ENCODE measurements at places on chromosomes 11 and 22.

DNA sequence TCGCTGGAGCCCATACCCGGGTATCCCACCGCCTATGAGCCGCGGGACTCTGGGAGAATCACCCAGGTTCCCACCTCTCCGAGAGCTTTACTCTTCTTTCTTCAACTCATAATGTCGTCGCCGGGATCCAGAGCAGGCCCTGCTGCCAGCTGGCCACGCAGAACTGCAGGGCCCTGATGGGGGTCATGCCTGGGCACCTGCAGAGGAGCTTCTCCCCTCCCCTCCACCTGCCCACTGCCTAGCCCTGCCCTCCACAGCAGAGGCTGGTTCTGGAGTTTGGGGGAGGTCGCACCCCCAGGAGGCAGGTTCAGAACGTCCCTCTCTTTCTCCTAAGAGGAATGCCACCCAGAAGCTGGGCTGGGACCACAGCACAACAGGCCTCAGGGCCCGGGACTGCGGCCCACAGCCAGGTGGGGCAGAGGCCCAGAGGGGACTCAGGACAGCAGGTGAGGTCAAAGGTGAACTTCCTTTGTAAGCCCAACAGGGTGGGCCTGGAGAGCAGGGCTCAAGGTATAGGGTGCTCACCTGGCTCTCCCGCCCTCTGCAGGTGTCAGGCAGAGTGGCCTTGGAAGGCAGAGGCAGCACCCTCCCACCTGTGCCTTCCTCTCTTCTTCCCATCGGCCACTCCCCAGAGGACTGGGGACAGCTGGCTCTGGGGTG is 1.9 kb downstream of the SLC25A45 start:
- peak; percentile 53 for DNase-seq

- no peak for DNase-seq
Observed at GRCh38 chr11:131063638-131064037, 147.4 kb upstream of the SNX19 start.

GRCh38 chr22:32799496-32799895 is 2.0 kb upstream of the TIMP3 start:
- no peak for DNase-seq

DNA sequence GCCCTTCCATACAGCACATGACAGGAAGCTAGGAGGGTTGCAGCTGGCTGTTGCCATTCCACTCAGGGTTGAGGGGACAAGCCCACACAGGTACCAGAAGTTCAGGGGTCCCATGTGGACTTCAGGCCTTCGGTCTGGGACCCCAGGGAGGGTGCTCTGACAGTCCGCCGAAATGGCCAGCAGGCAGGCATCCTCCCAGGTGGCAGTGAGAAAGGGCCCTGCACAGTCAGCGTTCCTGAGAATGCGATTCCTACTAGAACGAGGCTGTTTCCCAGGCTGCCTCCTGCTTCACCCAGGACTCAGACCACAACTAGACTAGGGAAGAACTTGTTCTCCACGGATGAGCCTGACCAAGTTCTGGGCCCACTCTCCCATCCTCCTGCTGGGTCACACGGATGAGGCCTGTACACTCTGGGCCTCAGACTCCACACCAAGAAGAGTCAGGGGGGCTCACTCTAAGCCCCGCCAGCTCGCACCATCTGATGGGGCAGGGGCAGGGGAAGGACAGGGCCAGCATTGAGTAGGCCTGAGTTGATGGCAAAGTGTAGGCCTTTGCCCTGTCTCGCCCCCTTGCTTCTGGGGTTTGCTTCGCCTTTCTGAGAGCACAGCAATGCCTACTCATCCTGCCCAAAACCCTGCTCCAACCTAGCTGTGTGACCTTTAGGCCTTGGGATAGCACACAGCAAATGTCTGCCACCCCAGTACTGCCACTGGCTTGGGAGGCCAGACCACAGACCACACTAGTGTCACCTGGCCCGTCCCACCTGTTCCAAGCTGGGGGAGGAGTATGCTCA is 14.0 kb downstream of the KCNQ1OT1 start:
- no peak for DNase-seq

GRCh38 chr11:47620836-47621378 is 21.5 kb downstream of the MTCH2 start:
- no peak for DNase-seq

GRCh38 chr22:36682811-36683210 is 20.7 kb downstream of the CACNG2 start:
- DNase-seq, result no peak

GRCh38 chr11:4662876-4663275 is 19.1 kb downstream of the OR51E1 start:
- DNase-seq, result no peak

DNA sequence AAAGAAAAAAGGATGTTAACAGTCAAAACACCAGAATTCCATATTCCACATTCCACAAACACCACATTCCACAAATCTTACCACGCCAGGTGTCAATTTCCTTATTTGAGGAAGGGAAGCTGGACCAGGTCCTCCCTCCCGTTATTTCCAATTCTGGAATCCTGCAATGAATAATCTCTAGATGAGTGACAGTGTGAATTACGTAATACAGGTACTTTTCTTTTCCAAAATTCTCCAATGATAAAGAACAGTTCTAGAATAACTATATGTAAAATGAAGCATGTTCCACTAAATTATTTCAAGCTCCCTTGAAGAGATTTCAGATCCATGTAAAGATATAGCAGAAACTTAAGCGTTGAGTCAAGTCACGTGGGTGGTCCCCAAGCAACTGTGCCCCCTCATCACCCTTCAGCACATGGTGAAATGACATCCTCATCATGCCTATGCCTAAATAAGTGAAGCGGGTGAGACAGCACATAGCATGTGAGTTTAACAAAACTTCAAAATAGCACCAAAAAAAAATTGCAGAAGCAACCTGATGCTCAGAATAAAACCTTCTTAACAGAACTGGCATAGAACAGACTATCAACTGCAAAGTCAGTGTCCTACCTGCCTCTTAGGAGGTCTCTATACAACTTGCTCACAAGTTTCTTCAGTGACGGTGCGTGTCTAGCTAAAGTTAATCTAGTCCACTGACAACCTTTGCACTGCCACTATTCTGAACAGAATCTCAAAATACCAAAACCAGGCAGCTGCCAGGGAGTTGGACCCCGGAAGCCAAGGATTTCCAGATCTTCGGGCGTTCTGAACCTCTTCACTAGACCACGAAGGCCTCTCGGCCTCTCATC is 876 bp downstream of the NFRKB start:
- DNase-seq, result peak; percentile 14

- DNase-seq, result peak; percentile 70
Observed at GRCh38 chr11:130156108-130157022, 3.2 kb upstream of the ST14 start.

GRCh38 chr11:100738701-100739270 is 51.7 kb downstream of the ARHGAP42 start:
- no peak for DNase-seq

DNA sequence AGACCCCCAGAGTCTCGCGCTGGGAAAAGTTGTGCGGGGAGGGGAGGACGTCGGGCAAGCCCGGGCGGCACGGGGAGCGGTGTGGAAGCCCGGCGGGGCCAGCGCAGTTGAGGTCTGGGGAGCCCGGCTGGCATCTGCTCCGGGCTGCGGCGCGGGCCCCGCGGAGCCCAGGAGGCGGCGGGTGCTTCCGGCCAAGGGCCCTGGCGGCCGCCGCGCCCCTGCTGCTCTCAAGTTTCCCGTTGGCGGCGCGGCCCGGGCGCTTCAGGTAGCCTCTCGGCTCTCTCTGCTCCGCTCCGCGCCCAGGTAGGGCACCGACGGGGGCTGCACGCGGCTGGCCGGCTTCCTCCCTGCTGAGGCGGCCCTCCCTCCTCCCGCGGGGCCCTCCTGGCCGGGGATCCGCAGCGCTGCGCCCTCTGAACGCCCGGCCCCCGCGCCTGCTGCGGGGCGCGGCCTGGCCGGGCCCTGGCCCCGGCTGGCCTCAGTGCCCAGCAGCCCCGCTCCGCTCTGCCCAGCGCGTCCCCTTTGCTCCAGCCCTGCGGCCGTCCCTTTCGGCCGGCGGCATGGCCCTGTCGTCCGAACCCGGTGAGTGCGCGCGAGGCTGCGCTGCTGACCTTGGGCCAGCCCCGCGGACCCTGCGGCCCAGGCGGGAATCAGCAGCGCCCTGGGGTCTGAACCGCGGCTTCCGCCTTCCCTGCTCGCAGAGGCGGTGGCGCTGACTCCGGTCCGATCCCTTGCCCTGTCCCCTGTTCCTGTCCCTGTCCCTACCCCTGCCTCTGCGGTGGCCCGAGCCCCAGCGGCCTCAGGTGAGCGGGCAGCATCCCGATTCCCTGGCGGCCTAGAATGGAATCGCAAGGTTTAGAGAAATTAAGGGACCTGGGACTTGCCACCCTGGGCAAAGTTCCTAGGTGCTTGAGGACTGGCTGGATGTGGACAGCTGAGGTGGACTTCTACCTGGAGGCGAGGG is 4.3 kb upstream of the AMPD3 start:
- peak; percentile 87 for DNase-seq

- peak; percentile 51 for DNase-seq
Observed at GRCh38 chr11:120564573-120565311, 53.2 kb downstream of the GRIK4 start.
